Osteoblast (primary cell): ENCODE measurements at places on chromosomes 3 and 15. TPM values are rescaled to one million over a fixed set of nuclear protein-coding genes. Genes with fewer than 3 reads are reported as not detected.
A peak's percentile ranks its signal among the peaks of the same experiment; 100 is the strongest.

DNA sequence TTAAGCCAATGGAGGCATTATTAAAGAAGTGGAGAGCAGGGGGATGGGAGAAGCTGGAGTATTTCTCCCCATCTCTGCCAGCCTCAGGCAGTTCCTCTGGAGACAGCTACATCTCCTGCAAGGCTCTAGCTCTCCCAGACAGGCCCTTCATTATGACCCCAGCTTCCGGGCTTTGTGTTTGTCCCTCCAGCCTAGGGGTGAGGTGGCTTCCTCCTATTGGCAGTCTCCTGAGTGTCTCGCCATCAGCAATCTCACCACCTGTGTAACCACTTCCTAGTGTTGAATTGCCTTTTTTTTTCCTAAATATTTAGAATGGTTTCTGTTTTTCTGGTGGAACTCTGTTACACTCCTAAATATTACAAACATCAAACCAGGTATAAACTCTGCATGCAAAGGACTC is 122.3 kb downstream of the FAM174B start:
- H3K4me1 ChIP-seq = no peaks in the 10 kb centered on the region
- H3K4me3 ChIP-seq = no peak overlapping the region
- no peak overlapping the region for H3K27ac ChIP-seq
- no peaks in the 10 kb centered on the region for H3K36me3 ChIP-seq
- H3K27me3 ChIP-seq = no peaks in the 10 kb centered on the region

- no peaks in the 10 kb centered on the region for H3K27me3 ChIP-seq
- peak; percentile 91 for DNase-seq
- H3K36me3 ChIP-seq = peaks cover 8% of the 10 kb centered on the region
- H3K4me1 ChIP-seq = peaks cover 53% of the 10 kb centered on the region
- peak overlapping the region; percentile 94 for H3K27ac ChIP-seq
- peak overlapping the region; percentile 65 for H3K4me3 ChIP-seq
These were observed 61.3 kb downstream of the VGLL4 start for GRCh38 chr3:11582191-11582968.

DNA sequence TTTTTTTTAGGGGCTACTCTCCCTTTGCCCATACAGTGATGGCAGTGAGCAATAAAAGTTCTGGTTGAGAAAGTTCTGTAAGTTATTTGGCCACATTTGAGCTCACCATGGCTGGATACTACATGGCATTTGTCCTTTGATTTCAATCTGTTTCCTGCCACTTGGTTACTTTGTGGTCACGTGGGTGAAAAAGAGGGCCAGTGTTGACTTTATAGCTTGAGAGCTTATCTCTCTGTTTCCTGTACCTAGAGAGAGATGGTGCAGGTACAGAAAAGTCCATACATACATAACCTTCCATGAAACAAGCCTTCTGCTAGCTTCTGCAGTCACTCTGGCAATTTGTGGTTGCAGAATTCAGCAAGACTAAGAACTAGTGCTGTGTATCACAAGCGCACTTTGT is 23.4 kb upstream of the MECOM start:
- no peaks in the 10 kb centered on the region for H3K27me3 ChIP-seq
- no peaks in the 10 kb centered on the region for H3K36me3 ChIP-seq
- no peaks in the 10 kb centered on the region for H3K4me1 ChIP-seq
- no peak overlapping the region for H3K27ac ChIP-seq
- no peak overlapping the region for H3K4me3 ChIP-seq
- no peak for DNase-seq

Gene P2RY13
- not detected in 2 replicates for total RNA-seq

DNA sequence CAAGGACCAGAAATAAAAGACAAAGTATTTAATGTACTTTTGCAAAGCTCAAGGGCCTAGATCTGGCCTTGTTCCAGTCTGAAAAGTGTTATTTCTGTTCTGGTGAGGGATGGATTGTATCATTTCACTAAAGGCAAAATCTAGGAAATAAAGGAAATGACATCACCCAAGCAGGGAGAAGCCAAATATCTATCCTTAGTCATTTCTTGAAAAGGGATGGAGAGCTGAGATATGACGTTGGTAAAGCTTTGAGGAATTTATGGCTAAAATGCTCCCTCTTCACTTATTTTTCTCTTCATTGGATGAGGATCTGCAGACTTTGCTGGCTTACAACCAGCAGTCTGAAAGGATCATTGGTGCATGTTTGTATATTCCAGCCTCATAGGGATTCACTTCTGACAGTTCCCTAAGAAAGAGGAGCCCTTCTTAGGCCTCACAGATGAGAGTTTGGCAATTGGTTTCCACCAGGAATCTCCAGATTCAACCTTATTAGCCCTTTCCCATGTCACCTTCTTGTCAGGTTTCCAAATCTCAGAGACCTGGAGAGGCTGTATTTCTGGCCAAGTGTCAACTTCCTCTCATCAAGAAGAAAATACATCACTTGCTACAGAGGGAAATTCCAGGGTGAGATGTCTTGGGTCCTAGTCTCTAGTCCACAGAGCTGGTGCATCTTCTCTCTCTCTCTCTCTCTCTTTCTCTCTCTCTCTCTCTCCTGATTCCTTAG is 93.7 kb upstream of the BOC start:
- peak; percentile 95 for DNase-seq
- no peak overlapping the region for H3K4me3 ChIP-seq
- H3K27me3 ChIP-seq = no peaks in the 10 kb centered on the region
- peaks cover 9% of the 10 kb centered on the region for H3K4me1 ChIP-seq
- no peaks in the 10 kb centered on the region for H3K36me3 ChIP-seq

- H3K4me1 ChIP-seq = peaks cover 12% of the 10 kb centered on the region
- no peaks in the 10 kb centered on the region for H3K36me3 ChIP-seq
- no peak for DNase-seq
- peak overlapping the region; percentile 57 for H3K27ac ChIP-seq
- no peak overlapping the region for H3K4me3 ChIP-seq
- H3K27me3 ChIP-seq = no peaks in the 10 kb centered on the region
These were observed 4.1 kb upstream of the CLASP2 start for GRCh38 chr3:33722191-33722590.

GRCh38 chr3:63993653-63994079 is 29.6 kb downstream of the PSMD6 start:
- DNase-seq = peak; percentile 91
- no peaks in the 10 kb centered on the region for H3K27me3 ChIP-seq
- peaks cover 84% of the 10 kb centered on the region for H3K36me3 ChIP-seq
- no peaks in the 10 kb centered on the region for H3K4me1 ChIP-seq
- no peak overlapping the region for H3K4me3 ChIP-seq

Gene CCDC54
- not detected in 2 replicates for total RNA-seq

- H3K27ac ChIP-seq = no peak overlapping the region
- H3K36me3 ChIP-seq = no peaks in the 10 kb centered on the region
- peaks cover 12% of the 10 kb centered on the region for H3K4me1 ChIP-seq
- H3K27me3 ChIP-seq = no peaks in the 10 kb centered on the region
- DNase-seq = no peak
- H3K4me3 ChIP-seq = no peak overlapping the region
These were observed 139.5 kb downstream of the LRIG1 start for GRCh38 chr3:66361356-66361755.

GRCh38 chr3:48426401-48426909 is 3.4 kb downstream of the PLXNB1 start:
- DNase-seq = peak; percentile 80
- no peak overlapping the region for H3K27ac ChIP-seq
- H3K36me3 ChIP-seq = no peaks in the 10 kb centered on the region
- peaks cover 12% of the 10 kb centered on the region for H3K27me3 ChIP-seq
- no peak overlapping the region for H3K4me3 ChIP-seq

DNA sequence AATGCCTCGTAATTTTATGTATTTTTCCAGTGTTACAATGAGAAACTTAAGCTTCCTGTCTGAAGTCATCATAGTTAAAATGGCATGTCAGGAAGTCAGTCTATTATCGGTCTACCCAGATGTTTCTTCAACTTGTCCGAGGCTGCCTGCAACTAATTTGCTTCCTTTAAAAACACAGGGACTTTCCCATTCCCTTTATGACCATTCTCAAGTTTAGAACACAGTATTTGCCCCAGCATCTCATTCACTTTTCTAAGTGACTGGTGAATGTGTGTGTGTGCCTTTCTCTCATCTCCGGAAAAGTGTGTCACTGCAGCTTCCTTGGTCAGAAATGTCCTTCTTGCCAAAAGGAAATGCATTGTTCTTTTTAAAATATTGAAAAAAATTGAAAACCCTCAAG is 466.6 kb downstream of the RAP2B start:
- peaks cover 9% of the 10 kb centered on the region for H3K27me3 ChIP-seq
- no peak overlapping the region for H3K27ac ChIP-seq
- H3K4me1 ChIP-seq = no peaks in the 10 kb centered on the region

- H3K4me3 ChIP-seq = no peak overlapping the region
- no peaks in the 10 kb centered on the region for H3K27me3 ChIP-seq
- H3K36me3 ChIP-seq = no peaks in the 10 kb centered on the region
- DNase-seq = no peak
- peaks cover 5% of the 10 kb centered on the region for H3K4me1 ChIP-seq
These were observed 23.3 kb downstream of the SPRED1 start for GRCh38 chr15:38275959-38276358.

Gene CCR9
- total RNA-seq = not detected in 2 replicates

- no peaks in the 10 kb centered on the region for H3K27me3 ChIP-seq
- no peak overlapping the region for H3K4me3 ChIP-seq
- no peak for DNase-seq
- H3K4me1 ChIP-seq = no peaks in the 10 kb centered on the region
- H3K27ac ChIP-seq = no peak overlapping the region
These were observed 1053.2 kb upstream of the GBE1 start for GRCh38 chr3:82814660-82815059.

Gene CX3CR1
- total RNA-seq = under 0.01 TPM in 2 replicates

DNA sequence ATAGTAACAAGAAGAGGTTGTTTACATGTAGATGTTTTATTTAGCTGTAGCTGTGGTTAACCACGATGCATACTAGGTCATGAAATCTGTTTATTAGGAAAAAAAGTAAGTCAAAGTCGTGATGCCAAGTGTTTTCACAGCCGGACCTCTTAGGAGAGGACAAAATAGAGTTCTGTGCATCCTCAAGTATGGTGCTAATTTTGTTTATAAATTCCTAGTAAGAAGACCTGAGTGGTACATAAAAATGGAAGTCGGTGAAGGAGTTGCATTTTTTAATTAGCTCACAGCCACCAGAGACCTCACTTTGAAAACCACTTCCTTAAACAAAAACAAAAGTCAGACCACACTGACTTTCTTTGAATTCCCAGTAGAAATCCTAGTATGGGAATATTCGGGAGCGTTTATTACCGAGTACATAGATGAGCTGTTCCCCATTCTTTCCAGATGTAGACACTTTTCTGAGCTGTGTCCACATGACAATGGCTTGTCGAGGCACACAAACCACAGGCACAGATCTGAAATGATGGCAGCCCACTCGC is 143.6 kb upstream of the UBE2E1 start:
- no peaks in the 10 kb centered on the region for H3K27me3 ChIP-seq
- peak; percentile 55 for DNase-seq
- no peaks in the 10 kb centered on the region for H3K36me3 ChIP-seq
- no peak overlapping the region for H3K27ac ChIP-seq
- H3K4me1 ChIP-seq = peaks cover 8% of the 10 kb centered on the region

Gene BCL2A1
- total RNA-seq = 0.29 TPM in 1 of 2 replicates, not detected in the other

- no peaks in the 10 kb centered on the region for H3K27me3 ChIP-seq
- H3K27ac ChIP-seq = peak within 1 kb of the TSS; percentile 72
- no peaks in the 10 kb centered on the region for H3K36me3 ChIP-seq
- peak; percentile 95 for DNase-seq
- H3K4me1 ChIP-seq = peaks cover 12% of the 10 kb centered on the region
These were observed at the start of gene CRYBG3 for GRCh38 chr3:97821774-97822358. Gene CRYBG3, plus strand, starts transcription at chr3:97822011. Its CDS starts 196 bp downstream, at chr3:97822207.

GRCh38 chr3:179369621-179370020 is 22.1 kb downstream of the MFN1 start:
- DNase-seq = peak; percentile 61
- H3K4me1 ChIP-seq = no peaks in the 10 kb centered on the region
- no peak overlapping the region for H3K27ac ChIP-seq
- no peaks in the 10 kb centered on the region for H3K27me3 ChIP-seq
- H3K4me3 ChIP-seq = no peak overlapping the region

GRCh38 chr3:182651461-182651860 is 141.8 kb upstream of the ATP11B start:
- no peaks in the 10 kb centered on the region for H3K36me3 ChIP-seq
- H3K27ac ChIP-seq = no peak overlapping the region
- no peaks in the 10 kb centered on the region for H3K27me3 ChIP-seq
- H3K4me1 ChIP-seq = no peaks in the 10 kb centered on the region
- no peak overlapping the region for H3K4me3 ChIP-seq

DNA sequence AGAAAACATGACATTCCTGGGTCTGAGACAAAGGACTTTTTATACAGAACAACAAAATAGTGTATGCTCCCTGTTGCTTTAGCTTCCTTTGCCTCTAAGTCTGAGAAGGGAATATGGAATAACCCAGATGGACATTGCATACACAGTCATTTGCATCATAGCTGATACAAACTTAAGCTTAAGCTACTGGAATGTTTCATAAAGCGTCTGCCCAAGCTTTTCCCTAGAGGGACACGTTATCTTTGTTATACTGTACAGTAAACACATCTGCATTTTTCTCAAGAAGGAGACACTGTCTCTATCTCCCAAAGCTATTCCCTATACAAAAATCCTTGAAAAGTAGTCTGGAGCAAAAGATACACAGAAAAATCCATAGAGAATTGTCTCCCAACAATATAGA is 775.0 kb downstream of the DIPK2A start:
- no peaks in the 10 kb centered on the region for H3K4me1 ChIP-seq
- no peak overlapping the region for H3K4me3 ChIP-seq
- H3K36me3 ChIP-seq = no peaks in the 10 kb centered on the region
- DNase-seq = no peak
- no peak overlapping the region for H3K27ac ChIP-seq

GRCh38 chr3:1190569-1190968 is 97.7 kb downstream of the CNTN6 start:
- no peaks in the 10 kb centered on the region for H3K4me1 ChIP-seq
- no peak overlapping the region for H3K27ac ChIP-seq
- no peaks in the 10 kb centered on the region for H3K36me3 ChIP-seq
- H3K27me3 ChIP-seq = no peaks in the 10 kb centered on the region

DNA sequence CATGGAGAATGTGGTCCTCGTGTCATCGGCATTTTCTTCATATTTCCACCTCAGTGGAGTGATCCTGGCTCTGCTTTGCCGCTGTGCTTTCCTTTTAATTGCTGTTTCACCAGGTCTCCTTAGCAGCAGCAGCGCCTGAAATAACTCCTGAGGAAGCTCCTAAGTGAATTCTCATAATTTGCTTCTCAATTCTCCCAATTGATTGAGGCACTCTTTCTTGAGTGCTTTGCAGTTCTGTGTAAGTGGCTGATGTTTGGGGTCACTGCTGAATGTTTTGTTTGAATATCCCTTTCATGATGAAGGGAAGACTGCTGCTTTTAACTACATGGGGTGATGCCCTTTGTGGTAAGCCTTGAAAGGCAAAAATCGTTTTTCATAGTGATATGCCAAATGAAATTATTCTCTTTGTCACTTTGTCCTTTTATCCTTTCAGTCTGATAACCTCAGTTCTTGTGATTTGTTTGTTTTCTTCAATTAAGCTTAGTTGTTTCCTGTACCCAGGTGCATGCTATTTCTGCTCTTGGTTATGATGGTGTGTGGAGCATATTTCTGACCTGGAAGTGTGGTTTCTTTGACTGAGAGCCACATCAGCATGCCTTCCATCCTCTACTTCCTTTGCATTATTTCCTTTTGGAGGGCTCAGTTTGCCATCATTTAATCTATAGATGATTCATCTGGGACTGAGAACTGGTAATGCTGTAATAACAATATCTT is 36.7 kb downstream of the HMG20A start:
- peaks cover 58% of the 10 kb centered on the region for H3K4me1 ChIP-seq
- peaks cover 13% of the 10 kb centered on the region for H3K36me3 ChIP-seq
- H3K4me3 ChIP-seq = no peak overlapping the region
- no peak for DNase-seq

Gene GOLGA8S
- under 0.01 TPM in 2 replicates for total RNA-seq

Gene CELSR3
- total RNA-seq = 1.2 and 1.4 TPM in 2 replicates

Gene ZNF80
- not detected in 2 replicates for total RNA-seq
